ENCODE measurements at places on chromosomes 1 and 21.

DNA sequence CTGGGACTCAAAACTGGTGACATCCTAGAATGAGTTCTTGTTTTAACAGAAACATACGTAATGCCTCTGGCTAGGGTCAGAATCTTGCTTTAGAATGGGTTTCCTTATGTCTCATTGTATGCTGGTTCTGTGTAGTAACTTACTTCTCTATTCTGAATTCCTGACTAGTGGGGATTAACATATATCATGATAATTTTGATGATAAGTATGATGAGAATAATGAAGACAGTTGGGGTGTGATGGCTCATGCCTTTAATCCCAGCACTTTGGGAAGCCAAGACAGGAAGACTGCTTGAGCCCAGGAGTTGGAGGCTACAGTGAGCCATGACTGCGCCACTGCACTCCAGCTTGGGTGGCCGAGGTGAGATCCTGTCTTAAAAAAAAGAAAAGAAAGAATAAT is 31.7 kb upstream of the CDC42BPA start:
- no peak for DNase-seq

DNA sequence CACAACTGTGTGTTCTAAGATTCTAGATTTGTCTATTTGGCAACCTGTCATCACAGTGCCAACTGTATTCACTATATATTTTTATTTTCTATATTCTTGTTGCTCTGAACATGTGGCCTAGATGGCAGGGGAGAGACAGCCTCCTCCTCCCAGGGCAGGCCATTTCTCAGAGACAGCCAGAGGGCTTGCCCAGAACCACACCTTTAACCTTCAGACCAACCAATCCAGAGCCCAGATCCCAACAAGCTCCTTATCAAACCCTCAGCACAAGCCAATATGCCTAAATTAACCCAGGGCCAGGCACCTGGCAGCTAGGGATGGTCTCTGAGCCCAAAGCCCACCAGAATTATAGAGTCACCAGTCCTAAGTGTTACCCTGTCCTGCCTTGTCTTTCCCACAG is 19.3 kb downstream of the TRIM11 start:
- no peak for DNase-seq

DNA sequence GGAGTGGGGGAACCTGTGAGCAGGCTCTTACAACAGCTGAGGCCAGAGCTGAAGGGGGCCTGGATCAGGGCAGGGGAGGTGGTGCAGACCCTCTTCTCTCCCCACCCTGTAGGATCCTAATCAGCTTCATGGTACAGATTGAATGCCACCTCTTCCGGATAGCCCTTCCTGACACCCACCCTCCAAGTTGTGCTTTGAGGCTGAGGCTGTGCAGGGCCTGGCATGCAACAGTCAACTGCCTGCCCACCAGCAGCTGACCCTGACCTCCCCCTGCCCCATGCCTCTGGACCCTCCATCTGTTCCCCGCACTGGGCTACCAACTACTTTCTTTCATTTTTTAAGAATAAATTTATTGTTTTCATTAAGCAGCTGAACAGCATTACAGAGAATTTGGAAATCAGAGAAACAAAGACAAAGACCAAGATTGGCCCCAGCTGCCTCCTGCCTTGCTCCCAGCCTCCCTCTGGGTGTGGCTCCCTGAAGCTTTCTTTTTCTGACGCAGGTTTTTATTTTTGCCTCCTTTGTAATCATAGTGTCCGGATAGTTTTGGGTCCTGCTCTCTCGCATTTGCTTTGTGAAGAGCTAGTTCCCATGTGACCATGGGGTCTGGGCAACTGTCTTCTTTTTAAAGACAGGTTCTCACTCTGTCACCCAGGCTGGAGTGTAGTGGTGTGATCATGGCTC is 12.8 kb downstream of the ZNF362 start:
- DNase-seq, result no peak

DNA sequence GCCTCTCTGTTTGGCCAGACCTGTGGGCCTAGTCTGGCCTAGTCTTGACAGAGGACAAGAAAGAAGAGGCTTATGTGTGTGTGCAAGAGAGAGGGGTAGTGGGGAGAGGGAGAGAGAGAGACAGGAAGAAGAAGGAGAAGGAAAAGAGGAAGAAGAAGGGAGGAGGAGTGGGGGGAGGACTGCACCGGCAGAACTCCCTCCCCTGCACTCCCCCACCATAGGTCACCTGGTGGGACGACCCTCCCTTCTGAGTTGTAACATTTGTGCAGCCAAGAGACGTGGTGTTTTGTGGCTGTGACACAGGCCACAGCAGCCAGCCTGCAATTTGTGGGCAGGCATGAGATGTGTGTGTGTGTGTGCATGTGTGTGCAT is 4.3 kb downstream of the INAVA start:
- no peak for DNase-seq

DNA sequence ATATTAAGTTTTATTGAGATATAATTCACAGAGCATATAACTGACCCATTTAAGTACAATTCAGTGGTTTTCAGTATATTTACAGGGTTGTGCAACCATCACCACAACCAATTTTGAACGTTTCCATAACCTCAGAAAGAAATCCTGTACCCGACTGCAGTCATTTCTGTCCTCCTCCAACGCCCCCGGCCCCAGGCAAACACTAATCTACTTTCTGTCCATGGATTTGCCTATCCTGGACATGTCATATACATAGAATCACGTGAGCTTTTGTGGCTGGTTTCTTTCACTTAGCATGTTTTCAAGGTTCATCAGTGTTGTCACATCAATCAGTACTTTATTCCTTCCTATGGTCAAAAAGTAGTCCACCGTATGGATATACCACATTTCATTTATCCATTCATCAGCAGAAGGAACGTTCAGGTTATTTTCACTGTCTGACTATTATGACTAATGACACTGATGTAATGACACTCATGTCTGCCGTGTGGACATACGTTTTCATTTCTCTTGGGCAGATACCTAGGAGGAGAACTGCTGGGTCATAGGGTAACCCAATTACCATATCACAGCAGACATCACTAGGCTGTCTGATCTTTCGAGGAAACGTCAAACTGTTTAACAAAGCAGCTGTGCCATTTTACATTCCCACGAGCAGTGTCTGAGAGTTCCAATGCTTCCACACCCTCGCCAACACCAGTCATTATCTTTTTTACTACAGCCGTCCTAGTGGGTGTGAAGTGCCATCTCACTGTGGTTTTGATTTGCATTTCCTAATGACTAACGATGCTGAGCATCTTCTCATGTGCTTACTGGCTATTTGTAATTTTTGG is 30.8 kb downstream of the MRPL37 start:
- no peak for DNase-seq

GRCh38 chr1:23902321-23903278 is 10.6 kb downstream of the CNR2 start:
- DNase-seq, result no peak

GRCh38 chr1:220451532-220451931 is 76.4 kb upstream of the MARK1 start:
- DNase-seq, result no peak

GRCh38 chr1:108779455-108779854 is 33.0 kb downstream of the STXBP3 start:
- no peak for DNase-seq

GRCh38 chr21:45639206-45640000 is 4.1 kb upstream of the PCBP3 start:
- DNase-seq, result peak; percentile 10
